RWPE2 (cell line): ENCODE measurements at places on chromosomes 7 and 10.

- no peak for DNase-seq
Observed at GRCh38 chr10:44010873-44011602, 362.4 kb upstream of the ZNF32 start.

- no peak for DNase-seq
Observed at GRCh38 chr7:12705878-12706277, 18.4 kb downstream of the ARL4A start.

DNA sequence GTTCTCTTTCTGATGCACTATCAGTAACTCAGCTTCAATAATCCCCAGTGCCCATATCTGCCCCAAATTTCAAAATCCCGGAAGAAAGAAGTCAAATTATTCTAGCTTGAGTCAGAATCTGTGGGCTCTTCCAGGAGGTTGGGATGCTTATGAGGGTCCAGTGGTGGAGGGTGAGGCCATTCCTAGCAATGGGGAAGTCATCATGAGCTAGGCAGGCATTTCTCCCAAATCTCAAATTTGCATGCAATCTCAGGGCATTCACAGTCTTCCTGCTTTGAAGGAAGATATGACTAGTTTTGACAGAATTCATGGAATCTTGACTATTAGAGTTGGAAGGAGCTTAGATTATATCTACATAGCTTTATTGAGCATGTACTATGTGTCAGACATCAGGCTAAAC, 164.3 kb upstream of the AGK start:
- DNase-seq, result no peak

- DNase-seq, result no peak
Observed at GRCh38 chr10:103808780-103809179, 46.6 kb downstream of the SH3PXD2A start.

GRCh38 chr10:116694927-116695268, 47.5 kb downstream of the HSPA12A start:
- DNase-seq, result no peak
